ENCODE measurements at places on chromosomes 2 and 18.

DNA sequence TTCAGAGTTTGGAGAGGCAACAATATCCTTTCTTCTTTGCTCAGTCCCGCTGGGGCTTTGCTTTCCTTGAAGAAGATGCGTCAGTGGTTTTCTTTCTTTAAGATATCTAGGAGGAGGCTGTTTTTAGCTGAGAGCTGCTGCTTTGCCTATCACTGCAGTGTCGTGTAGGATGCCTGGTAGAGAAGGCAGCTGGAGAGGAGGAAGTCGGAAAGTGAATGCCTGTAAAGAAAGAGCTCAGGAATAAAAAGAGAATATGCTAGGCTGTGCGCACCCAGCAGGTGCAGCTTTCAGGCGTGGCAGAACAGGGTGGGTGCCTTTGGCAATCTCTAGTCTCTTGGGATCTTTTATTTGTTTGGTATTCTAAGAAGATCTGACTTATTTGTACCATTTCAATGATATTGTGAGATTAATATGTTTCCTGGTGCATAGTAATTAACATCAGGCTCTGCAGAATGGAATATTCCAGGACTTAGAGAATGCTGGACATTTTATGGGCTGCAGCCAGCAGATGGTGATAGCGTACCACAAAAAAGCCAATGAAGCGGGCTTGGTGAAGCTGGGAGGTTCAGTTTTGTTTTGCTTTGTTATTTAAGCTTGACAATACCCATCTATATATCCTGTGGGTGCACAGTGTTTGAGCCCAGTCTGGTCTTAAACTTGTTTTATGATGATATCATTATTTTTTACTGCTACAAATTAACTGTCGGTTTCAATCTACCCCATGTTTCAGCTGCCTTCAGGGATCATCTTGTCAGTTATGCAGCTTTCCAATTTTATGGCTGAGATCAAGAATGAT lies 34.9 kb downstream of the CAVIN2 start:
- peak; percentile 47 for DNase-seq

GRCh38 chr18:79405019-79405780 lies 9.5 kb downstream of the NFATC1 start:
- DNase-seq: no peak

- DNase-seq: no peak
Observed at GRCh38 chr18:12933327-12933726, 14.5 kb upstream of the SEH1L start.

DNA sequence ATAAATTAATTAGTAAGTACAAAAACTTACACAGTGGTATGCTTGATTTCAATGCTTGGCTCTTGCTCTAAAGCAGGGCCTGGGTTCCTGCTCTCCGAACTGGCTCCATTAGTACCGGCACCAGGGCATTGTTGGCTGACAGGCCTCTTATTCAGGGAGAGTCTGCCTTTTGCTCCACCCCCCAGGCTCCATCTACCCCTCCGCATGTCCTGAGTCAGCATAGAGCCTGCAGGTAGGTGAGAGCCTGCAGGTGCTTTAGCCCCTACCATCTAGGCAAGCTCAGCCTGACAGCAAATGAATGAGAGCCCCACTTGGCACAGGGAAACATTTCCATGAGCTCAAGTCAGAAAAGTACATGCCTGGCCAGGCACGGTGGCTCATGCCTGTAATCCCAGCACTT lies 35.1 kb upstream of the EFHD1 start:
- no peak for DNase-seq

- DNase-seq: no peak
Observed at GRCh38 chr18:7645756-7646155, 78.6 kb downstream of the PTPRM start.

DNA sequence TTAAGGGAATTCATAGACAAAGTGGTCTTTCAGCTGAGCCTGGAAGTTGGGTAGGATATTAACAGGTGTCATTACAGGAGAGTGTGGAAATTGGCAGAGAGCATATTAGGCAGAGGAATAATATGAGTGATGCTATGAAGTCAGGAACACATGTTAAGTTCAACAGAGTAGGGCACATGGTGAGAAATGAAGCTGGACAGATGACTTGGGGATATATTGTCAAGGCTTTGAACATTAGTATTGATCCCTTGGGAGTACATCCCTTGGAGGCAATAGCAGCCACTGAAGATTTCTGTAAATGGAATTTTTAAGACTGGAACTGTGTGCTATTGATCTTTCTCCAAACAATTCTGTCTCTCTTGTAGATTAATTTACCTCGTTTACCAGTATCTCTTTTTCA lies 170.7 kb downstream of the SCG2 start:
- no peak for DNase-seq

DNA sequence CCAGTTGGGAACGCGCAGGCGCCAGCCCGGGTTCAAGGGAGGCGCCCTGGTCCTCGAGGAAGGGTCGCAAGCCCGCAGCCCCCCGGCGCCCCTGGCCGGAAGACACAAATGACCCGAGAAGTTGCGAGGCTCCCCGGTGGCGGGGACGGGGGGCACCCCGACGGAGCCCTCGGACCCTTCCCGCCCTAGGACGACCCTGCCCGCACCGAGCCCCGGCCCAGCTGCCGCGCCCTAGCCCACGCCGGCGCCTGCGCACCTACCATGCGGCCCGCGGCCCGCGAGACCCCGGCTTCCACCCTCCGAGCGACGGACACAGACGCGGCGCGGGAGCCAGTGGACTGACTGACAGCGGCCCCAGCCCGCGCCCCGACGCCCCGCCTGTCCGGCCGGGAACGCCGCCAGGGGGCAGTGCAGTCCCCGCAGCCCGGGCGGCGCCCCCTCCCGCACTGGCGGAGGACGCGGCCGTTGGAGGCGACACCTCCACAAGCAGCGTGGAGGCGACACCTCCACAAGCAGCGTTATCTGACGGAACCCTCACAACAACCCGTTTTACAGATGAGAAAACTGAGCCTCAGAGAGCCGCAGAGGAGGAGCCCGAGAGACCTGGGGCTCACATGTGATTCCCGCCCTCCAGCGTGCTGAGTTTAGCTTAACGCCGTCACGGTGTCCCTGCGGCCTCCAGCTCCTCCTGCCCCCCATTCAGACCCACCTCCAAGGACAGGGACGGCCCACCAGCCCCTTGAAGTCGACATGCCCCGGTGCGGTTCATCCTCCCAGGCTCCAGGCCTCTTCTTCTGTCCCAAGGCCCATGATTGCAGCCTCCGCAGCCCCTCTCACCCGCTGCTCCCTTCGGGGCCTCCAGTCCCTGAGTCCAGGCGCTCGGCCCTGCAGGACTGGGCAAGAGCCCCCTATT lies at the start of gene NMUR1:
Gene NMUR1 (minus strand): TSS at position 347 of the 913 bp plus-strand sequence. CDS start 84 bp downstream, at position 263.
- no peak for DNase-seq
